ENCODE measurements at places on chromosomes 7 and 10.

DNA sequence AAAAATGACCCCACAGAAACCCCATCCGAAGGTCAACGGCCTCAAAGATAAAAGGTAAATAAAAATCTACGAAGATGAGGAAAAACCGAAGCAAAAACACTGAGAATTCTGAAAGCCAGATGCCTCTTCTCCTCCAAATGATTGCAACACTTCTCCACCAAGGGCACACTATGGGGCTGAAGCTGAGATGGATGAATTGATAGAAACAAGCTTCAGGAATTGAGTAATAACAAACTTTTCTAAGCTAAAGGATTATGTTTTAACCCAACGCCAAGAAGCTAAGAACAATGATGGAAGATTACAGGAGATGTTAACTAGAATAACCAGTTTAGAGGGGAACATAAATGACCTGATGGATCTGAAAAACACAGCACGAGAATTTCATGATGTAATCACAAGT is 127.8 kb downstream of the MACC1 start:
- no peak for DNase-seq

DNA sequence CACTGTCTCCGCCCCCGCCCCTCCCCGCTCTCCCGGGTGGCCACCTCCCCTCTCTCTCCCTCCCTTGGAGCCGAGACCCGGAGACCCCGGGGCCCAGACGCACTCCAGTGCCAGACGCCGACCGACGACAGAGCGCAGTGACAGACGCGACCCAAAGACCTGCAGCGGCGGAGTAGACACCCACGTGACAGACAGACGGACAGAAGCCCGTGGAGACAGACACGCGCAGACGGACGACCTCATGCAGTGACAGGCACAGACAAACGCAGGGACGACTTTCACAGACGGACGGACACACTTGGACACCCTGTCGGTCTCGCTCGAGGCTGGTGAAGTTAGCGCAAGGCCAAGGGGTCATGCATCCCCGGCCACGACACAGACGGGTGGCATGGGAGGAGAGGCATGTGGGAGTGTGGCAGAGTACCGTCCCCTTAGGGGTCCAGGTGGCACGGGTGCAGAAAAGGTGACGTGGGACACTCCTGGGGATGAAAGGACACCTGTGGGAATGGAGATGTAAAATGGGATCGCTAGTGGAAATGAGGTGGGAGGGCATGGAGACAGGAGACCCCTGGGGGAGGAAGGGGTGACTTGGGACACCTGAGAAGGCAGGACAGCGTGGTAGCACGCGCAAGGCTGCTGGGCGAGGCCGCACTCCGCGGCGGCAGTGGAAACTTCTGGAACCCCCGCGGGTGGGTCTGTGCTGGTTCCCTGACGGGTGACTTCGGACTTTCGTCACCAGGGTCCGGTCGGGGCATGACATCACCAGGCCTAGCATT is 456 bp upstream of the ACHE start:
- peak; percentile 59 for DNase-seq

DNA sequence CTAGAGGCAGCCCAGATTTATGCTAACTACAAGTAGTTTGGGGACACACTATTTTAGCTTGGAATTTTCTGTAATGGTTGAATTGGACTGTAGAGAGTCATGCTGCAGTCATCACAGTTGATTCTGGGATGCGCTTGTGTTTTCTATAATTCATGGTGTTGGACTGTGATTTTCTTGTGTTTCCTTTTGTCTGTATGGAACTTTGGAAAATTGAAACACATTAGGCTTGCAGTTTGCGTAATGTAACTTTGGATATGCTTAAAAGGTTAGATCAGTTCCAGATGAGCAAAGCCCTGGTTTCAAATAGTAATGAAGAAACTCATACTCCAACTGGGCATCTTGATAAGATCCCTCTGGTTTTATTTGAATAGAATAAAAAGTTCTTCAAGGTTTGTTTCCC is 502.2 kb downstream of the ARL4A start:
- DNase-seq, result no peak

- DNase-seq, result peak; percentile 93
Measured at GRCh38 chr10:92591550-92592022, 1.3 kb upstream of the KIF11 start.

GRCh38 chr10:49038711-49039110 is 76.6 kb downstream of the VSTM4 start:
- no peak for DNase-seq

DNA sequence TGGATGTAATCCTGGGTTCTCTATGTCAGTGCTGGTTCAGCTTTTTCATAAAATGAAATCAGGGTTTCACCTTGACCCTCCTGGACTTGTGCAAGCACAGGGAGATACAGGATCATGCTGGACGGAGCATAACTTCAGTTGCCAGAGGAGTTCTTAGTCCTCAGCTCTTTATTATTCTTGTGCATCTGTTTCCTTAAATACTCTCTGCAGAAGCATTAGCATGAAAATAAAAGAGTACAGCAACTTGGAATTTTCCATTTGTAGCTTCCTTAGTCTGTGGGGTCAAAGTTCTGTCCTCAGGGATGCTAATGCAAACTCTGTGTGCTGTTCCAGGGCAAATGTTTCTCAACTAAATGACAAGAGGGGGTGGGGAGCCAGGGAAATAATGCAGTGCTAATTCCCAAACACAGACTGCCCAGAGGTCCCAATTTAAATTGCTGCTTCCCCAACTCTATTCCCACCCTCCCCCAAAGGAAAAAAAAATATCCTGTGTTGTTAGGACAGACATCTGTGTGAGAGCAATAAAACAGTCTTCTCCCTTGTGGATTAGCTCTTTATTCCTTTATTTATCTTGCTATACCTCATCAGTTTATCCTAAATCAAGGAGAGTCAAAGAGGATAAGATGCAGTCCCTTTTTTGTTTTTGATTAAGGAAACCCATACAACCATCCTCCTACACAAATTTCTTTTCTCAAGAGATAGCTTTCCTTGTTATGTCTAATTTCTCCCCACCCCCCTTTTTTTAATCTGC is 905.0 kb downstream of the LRMDA start:
- no peak for DNase-seq
